Activated CD4-positive, CD25-positive, alpha-beta regulatory T cell (primary cell): ENCODE measurements at places on chromosomes 6 and 20.

- no peak for DNase-seq
Observed at GRCh38 chr20:3227936-3228749, 10.8 kb downstream of the SLC4A11 start.

- no peak for DNase-seq
Observed at GRCh38 chr6:128519132-128519930, 1.1 kb downstream of the PTPRK start.

DNA sequence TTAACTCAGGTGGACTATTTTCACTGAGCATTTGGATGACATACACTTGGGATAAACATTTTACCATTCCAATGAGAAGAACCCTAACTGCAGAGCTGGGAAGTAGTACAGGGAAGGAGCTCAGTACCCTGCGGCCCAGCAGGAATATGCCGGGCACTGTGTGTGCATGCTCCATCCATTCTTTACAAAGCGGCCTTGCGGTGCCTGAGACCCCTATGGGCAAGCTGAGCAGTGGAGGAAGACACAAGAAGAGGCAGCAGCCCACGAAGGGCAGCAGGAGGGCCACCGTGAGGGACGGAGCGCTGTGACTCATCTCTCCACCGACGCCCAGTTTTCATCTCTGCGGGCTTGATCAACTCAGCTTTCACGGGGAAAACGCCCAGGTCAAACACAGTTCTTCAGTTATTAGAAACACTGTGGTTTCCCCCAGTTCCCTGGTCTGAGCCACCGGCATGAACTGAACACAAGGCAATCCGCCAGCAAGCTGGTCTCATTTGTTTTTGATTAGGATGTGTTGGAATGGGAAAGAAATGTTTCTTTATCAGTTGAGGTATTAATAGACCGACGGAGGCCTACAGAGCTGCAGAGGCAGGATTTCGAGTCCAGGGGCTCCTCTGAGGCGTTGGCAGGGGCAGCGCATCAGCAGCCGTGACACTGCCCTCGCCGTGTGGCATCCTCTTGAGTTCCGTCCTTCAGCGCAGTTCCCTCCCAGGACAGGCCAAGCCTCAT, 44.9 kb downstream of the IRF4 start:
- no peak for DNase-seq

GRCh38 chr6:161115468-161115867, 123.9 kb downstream of the MAP3K4 start:
- no peak for DNase-seq

DNA sequence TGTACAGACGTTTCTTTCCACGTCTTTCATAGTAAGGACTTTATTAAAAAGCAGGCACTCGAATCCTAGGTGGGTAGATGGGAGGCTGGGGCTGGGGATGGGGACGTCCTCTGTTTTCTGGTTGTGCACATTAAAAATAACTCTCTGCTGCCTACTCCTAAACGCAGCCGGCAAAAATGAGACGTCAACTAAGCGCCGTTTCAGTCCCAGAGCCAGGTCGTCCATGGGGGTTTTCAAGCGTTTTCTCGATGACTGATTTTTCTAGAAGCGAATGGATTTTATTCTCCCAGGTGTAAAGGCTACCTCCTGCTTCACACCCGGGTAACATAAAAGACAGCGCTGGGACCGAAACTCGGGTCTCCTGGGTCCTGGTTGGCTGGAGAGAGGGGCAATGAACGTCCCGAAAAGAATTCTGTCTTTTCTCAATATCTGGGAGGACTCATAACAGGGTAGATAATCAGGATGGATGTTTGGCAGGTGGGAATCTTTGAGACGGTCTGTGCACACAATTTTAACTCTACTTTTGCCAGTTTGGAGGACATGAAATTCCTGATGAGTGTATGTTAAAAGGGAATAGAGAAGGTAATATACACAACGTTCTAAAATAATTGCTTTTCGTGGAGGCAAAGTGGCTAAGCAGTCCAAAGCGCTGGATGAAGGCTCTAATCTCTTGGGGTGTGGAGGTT, 25.2 kb downstream of the GPX6 start:
- no peak for DNase-seq

DNA sequence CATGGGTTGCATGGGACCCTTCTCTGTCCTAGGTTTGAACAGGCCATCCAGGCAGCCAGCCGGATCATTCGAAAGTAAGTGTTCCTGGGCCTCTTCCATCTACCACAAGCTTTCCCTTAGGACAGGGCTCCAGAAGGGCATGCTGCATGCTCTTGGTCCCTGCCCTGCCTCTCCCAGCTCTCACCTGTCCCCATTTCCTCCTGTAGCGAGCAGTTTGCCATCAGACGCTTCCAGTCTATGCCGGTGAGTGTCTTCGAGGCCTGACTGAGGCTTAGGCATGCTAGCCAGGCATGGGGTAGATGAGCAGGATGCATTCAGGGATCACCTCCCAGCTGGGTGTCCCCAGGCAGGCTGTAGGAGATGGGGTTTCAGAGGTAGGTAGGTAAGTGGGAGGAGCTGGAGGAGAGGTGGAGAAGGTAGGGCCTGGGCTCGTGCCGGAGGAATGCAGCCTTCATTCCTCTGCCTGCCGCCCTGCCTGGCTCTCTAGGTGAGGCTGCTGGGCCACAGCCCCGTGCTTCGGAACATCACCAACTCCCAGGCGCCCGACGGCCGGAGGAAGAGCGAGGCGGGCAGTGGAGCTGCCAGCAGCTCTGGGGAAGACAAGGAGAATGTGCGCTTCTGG, 4.3 kb downstream of the CDC25B start:
- no peak for DNase-seq

DNA sequence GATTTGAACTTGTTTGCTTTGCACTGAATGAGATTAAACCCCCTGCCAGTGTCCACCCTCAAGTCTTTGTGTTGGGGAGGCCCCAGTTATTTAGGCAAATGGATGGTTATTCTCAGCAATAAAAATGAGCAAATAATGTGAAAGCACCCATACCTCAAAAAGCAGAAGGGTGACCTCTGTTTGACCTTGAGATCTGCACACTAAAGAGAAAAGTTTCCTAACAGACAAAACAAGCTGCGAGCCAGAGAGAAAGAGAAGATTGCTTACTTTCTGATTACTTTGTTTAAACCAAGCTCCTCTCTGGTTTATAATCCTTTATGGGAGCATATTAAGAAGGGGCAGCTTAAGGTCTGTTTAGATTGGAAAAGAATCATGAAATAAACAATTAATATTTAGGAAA, 30.4 kb upstream of the TRERF1 start:
- DNase-seq, result no peak

DNA sequence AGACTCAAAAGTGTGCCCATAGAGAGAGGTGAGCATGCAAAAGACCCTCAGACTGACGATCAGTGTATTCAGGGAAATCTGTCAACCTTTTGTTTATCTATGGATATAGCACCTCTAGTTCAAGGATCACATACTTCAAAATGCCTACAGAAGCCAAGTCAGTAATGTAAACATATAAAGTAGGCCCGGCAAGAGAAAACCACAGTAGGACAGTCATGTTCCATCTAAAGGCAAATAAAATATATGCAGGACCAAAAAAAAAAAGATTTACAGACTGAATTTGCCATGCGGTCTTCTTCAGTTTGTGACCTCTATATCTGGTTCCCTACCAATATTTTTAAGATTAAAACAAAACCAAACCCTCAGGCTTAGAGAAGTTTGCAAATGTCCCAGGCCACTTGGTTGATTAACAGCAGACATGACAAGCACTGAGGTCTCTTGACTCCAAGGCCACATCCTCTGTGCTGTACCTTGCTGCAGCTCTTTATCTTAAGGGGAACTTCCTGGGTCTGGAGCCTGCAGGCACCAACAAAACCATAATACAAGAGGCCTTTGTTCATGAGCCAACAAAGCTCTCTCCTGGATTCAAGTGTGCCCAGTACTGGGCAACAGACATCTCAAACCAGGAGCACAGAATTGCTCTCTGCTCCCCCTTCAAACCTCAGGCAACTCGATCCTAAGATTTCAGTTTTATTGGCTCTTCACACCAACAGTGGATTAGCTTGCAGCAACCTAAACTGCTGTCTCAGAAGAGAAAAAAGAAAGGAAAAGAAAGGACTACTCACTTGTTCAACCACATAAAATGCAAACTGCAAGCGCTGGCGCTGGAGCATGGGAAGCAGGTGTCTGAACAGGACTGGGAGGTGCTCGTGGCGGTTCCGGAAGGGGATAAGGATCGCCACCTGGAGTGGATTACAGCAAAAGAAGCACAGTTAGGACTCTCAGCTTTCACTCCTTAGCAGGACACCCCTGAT, 71.7 kb downstream of the B4GALT5 start:
- no peak for DNase-seq

DNA sequence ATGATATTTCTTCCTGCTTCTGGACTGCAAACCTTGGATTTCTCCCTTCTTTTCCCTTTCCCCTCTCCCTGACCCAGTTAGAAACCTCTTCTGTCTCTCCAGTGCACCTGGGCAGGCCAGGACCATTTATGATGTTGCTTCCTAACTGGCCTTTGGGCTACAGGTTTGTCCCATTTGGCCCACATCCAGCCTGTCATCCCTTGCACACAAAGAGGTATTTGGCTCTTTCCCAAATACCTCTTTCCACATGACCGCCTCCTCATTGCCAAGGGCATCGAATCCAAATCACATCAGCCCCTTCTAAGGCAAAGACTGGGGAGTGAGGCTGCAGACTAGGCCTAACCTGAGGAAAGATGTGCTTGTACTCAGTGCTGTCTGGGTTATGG, 13.6 kb downstream of the FGD2 start:
- no peak for DNase-seq

GRCh38 chr6:168206186-168206585, 113.4 kb downstream of the DACT2 start:
- no peak for DNase-seq

DNA sequence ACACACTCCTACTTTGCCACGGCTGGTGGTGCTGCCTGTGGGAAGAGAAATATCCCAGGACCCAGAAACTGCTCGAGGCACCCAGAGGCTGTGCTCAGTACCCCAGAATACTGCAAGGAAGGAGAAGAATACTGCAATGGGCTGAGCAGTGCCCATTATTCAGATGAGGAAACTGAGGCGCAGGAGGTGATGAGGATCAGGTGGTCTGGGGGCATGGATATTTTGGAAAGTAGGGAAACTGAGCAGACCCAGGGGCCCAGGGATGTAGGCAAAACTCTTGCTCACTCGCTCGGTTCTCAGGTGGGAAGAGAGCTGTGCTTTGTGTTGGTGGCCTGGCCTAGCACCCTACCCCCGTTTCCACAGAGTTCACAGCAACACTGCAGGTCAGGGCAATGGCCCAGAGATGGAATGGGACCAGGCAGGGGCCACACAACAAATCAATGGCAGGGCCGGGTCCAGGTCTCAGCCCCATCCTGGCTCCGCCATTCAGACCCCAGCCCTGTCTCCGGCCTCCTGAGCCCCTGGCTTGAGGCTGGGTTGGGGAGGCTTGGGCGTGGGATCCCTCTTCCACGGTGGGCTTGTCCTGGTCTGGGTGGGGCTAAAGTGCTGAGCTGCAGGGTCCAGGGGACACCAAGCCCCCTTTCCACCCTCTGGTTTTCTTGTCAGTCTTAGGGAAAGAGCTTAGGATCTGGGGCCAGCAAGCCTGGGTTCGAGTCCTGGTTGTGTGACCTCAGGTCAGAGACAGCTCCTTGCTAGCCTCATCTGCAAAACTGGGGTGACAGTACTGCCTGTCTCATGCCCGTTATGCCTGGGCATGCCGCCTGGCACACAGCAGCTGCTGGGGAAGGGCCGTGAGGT, 33.9 kb downstream of the SUN5 start:
- no peak for DNase-seq

- no peak for DNase-seq
Observed at GRCh38 chr20:24630486-24631172, 161.2 kb downstream of the SYNDIG1 start.

DNA sequence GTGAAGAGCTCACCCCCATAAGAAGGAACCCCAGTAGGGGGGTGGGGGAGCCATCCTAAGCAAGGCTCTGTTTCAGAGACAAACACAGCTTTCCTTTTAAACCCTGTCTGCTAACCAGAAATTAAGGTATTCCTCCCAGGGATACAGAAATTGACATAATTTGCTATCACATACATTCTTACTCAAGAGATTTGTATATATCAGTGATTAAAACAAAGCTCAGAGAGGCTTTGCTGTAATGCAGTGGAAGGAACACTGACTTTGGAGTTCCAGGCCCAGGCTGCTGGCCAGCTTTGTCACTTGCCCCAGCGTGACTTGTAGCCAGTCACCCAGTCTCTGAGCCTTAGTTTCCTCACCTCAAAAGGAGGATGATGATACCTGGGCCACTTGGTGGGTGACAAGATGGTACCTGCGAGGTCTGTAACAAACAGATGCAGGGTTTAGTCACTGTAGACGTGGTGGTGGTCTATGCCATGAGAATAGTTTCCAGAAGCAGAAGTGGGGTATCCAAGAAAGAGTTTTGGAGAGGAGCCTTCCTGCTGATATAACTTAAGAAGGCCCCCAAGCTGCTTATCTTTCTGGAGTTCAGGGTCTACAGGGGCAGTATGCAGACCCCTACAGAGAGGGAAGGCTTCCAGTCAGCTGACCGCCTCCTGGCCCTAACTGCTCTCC, 3.2 kb upstream of the FOXF2 start:
- DNase-seq, result no peak

GRCh38 chr6:117919775-117920729, 13.0 kb downstream of the SLC35F1 start:
- DNase-seq, result no peak

DNA sequence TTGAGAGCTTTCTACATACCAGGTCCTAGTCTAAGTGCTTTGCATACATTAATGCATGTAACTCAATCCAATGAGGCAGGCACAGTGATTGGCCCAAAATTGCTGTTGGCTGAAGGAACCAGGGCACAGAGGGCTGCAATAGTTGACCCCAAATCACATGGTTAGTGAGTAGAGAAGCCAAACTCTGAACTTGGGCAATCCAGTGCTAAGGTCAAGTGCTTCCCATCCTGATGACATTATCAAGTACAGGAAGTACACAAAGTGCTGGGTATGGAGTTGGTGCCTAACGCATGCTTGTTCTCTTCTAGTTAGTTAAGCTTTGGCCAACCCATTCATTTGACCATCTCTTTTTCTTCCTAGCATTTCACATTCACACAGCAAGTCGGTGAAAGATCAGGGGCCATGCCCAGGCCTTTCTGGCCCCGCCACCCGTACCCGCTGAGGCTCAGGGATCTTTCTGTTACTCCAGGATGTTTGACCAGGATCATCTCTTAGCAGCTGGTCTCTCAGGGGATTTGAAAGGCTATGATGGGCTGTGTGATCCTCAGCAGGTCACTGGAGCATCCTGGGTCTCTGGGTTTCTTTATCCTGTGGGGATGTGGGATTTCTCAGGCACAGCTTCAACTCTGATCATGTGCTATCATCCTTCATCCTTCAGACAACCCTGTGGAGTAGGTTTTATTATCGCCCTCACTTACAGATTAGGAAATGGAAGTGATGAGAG, 7.0 kb downstream of the KCNB1 start:
- DNase-seq, result no peak

- no peak for DNase-seq
Observed at GRCh38 chr6:139037490-139037889, 8.9 kb downstream of the ABRACL start.

GRCh38 chr20:1345030-1345755, 16.3 kb upstream of the SDCBP2 start:
- no peak for DNase-seq

- DNase-seq, result peak; percentile 11
Observed at GRCh38 chr6:90294614-90294988, 2.0 kb downstream of the BACH2 start.

GRCh38 chr6:92231171-92231701, 1188.1 kb downstream of the EPHA7 start:
- no peak for DNase-seq

- DNase-seq, result no peak
Observed at GRCh38 chr6:44663860-44664634, 276.5 kb downstream of the CDC5L start.
